ENCODE measurements at places on chromosomes 2 and 18.

DNA sequence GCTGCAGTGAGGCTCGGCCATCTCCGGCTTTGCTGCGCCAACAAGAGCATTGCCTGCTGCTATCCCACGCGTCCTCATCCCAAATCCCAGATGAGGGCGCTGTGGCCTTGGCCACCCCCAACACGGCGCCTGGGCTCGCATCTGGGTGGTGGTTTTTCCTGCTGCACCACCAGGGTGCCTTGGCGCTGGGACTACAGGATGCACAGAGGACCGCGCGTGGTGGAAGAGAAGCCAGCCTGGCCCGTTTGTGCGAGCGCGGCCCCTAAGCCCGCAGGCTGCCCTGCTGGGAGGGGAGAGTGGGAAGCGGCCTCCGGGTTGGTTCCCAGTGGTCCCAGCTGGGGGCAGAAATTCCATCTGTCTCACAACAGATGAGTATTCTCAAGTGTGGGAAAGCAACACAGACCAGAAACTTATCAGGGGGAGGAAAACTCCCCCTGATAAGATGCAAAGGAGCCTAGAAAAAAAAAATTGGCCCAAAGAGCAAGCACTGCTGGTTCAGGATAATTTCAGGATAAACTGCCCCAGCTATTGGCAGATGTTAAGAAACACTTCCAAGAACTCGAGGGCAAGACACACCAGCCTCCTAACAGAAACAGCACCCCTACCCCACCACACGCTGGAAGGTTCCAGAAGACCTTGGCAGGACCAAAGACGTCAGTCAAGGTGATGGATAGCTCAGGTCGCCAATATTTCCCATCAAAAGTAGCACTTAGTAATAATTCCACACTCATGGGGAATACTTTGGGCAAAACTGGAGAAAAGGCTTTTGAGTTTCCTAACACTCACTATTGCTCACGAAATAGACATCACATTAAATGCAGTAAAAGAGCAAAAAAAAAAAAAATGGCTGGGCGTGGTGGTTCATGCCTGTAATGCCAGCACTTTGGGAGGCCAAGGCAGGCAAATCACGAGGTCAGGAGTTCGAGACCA is 152.1 kb downstream of the PXDN start:
- peaks cover 2% of the 10 kb centered on the region for H3K4me1 ChIP-seq
- no peak overlapping the region for H3K27ac ChIP-seq
- no peak for DNase-seq
- H3K36me3 ChIP-seq = no peaks in the 10 kb centered on the region

DNA sequence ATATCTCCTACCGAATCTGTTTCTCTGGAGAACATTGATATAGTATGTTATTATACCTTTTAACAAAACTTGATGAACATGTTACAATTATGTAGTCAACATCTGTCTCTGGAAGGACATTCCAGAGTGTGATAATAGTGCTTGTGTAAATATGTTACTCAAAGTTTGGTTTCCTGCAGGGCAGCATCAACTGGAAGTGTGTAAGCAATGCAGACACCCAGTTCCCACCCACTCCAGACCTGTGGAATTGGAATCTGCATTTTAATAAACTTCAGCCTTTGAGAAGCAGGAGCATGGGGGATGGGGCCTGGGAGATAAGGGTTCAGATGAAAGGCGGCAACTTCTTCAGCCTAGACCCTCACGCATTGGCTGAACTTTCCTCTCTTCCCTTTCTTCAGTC is 398.9 kb downstream of the RND3 start:
- DNase-seq = no peak
- no peak overlapping the region for H3K4me3 ChIP-seq
- H3K27me3 ChIP-seq = no peaks in the 10 kb centered on the region

DNA sequence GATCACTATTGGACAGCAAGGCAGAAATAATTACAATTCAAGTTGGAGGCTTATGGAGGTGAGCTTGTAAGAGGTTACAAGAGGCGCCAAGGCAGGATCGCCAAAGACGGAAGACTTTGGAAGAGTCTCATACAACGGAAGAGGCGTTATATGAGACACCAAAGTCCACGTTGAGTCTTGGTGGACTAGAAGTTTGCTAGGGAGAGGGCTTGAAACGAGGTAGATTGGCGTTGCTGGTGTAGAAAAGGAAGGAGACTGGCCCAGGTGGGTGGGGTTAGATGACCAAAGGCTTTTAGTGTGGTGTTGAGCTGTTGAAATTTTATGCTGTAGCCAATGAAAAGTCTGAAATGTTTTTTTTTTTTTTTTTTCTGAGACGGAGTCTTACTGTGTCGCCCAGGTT is 1.4 kb downstream of the MSH2 start:
- H3K27me3 ChIP-seq = no peaks in the 10 kb centered on the region
- H3K27ac ChIP-seq = peak overlapping the region; percentile 94
- peaks cover 29% of the 10 kb centered on the region for H3K4me1 ChIP-seq

DNA sequence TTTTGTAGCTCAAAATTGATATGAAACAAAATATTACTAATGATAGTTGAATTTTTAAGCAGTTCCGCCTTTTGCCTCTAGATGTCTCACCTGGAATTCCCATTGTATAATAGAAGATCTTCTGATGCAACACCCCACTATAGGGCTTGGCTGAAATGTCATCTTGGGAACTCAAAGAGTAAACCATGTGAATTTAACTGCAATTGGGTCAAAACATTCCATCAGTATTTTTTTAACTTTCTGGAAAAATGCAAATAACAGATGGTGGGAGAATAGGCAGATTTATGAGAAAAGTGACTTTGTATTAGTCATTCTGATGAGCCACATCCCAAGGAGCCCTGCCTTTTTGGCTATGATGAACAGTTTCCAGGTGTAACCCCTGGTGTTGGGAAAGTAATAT is 489.9 kb downstream of the NYAP2 start:
- H3K27ac ChIP-seq = no peak overlapping the region
- H3K27me3 ChIP-seq = no peaks in the 10 kb centered on the region
- DNase-seq = no peak
- H3K4me1 ChIP-seq = no peaks in the 10 kb centered on the region
- H3K36me3 ChIP-seq = no peaks in the 10 kb centered on the region

DNA sequence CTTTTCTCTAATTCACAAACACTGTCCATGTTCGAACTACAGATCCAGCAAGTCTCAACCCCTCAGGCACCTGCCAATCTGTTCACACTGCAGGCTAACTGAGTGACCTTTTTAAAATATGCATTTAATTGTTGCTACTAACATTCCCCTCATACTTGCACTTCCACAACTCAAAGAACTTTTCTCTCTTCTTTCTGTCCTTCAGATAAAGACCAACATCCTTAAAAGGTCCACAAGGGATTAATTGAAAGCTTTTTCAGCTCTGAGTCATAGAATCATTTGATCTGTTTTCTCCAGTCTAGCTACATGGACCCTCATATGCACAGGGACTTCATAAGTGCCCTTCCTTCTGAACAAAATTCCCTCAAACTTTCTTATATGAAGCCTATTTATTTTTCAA is 1321.2 kb downstream of the DPP10 start:
- no peak for DNase-seq
- H3K27ac ChIP-seq = no peak overlapping the region
- H3K36me3 ChIP-seq = no peaks in the 10 kb centered on the region
- no peak overlapping the region for H3K4me3 ChIP-seq
- H3K4me1 ChIP-seq = no peaks in the 10 kb centered on the region

GRCh38 chr2:190657474-190658255 is 8.8 kb downstream of the NAB1 start:
- DNase-seq = no peak
- H3K4me3 ChIP-seq = no peak overlapping the region
- H3K36me3 ChIP-seq = peaks cover 24% of the 10 kb centered on the region
- H3K27me3 ChIP-seq = no peaks in the 10 kb centered on the region
- H3K27ac ChIP-seq = no peak overlapping the region

GRCh38 chr18:11989966-11990380 is 8.7 kb downstream of the IMPA2 start:
- H3K27ac ChIP-seq = no peak overlapping the region
- H3K4me3 ChIP-seq = no peak overlapping the region
- DNase-seq = no peak

DNA sequence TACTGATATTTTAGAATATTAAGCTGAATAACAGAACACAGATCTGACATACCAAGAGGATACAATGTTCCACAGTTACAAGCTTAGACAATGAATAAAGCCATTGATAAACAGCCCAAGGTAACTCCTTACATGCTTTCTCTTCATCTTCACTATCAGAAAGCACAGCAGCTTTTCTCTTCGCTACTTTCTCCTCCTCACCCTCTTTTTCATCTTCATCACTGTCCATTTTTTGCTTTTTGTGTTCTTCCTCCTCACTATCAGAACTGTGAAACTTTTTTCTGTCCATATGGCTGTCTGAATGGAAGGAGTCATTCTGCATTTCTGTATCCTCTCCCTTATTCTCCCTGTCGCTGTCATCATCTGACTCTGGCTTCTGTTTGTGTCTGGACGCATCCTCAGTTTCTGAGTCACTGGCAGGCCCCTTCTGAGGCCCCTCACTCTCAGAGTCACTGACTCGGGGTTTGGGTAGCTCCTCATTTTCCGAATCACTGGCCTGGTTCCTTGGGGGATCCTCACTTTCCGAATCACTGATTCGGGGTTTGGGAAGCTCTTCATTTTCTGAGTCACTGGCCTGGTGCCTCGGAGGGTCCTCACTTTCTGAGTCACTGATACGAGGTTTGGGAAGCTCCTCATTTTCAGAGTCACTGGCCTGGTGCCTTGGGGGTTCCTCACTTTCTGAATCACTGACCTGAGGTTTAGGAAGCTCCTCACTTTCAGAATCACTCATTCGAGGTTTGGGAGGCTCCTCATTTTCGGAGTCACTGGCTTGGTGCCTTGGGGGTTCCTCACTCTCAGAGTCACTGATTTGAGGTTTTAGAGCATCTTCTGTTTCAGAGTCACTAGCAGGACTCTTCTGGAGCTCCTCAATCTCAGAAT is 21.5 kb downstream of the IWS1 start:
- no peak overlapping the region for H3K4me3 ChIP-seq
- H3K27me3 ChIP-seq = no peaks in the 10 kb centered on the region
- DNase-seq = no peak
- H3K4me1 ChIP-seq = peaks cover 14% of the 10 kb centered on the region
- no peak overlapping the region for H3K27ac ChIP-seq
- H3K36me3 ChIP-seq = peaks cover 70% of the 10 kb centered on the region

Data from activated T-helper 2 cell treated with anti-CD3 and anti-CD28 coated beads, Interferon-gamma antibody, Interleukin-2, Interleukin-4, amounts not matched to agents 10 μg/mL and 5 μg/mL and 100 μg/mL, durations not matched to agents 14 hours and 24 hours and 36 hours (primary cell).